T follicular helper cell (primary cell): ENCODE measurements at places on chromosomes 6 and 20.
A peak's percentile ranks its signal among the peaks of the same experiment; 100 is the strongest.

DNA sequence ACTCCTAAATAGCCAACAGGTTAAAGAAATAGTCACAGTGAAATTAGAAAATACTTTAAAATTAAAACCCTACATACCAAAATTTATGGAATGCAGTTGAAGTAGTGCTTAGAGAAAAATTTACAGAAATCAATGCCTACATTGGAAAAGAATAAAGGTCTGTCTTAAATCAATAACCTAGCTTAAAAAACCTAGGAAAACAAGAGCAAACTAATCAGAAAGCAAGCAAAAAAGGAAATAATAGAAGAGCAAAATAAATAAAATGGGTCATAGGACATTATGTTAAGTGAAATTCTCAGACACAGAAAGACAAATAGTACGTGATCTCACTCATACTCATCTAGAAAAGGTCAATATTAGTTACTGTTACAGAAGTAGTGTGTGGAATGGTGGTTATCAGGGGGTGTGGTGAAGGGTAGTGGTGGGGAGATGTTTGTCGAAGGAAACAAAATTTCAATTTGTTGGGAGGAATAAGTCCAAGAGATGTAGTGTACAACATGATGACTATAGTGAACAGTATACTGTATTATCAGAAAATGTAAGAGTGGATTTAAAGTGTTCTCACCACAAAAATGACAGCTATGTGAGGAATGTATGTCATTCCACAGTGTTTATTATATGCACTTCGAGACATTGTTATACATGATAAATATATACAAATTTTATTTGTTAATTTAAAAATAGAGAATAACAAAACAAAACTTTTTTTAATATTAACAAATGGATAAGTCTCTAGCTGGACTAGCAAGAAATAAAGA is 423.6 kb downstream of the CDH26 start:
- no peak for DNase-seq

DNA sequence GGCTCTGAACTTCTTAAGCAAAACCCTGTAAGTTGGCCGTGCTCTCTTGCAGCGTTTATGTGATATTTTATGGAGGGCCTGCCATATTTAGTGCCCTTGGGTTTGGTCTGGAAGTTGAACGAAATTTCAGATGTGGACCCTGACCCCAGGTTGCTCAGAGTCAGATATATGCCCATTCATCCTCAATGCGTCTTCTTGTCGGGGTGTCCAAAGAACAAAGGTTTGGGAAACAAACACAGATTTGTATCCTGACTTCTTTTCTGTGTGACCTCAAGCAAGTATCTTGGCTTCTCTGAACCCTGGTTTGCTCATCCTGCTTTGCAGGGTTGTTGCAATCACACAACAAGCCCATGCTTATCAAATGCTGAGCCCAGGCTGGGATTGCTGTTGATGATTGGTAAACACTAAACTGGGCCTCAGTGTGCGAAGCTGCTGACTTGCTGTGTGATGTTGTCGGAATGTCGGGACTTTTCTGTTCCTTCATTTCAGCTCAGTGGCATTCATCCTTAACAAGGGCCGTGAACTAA is 103.5 kb upstream of the PTPN1 start:
- no peak for DNase-seq

- no peak for DNase-seq
Measured at GRCh38 chr6:46419576-46420002, 71.7 kb downstream of the RCAN2 start.

GRCh38 chr6:110048221-110048875 is 70.2 kb downstream of the GPR6 start:
- no peak for DNase-seq

- DNase-seq, result no peak
Measured at GRCh38 chr6:108650781-108651180, 90.1 kb downstream of the FOXO3 start.

GRCh38 chr6:15674690-15675386 is 12.0 kb upstream of the DTNBP1 start:
- no peak for DNase-seq

- no peak for DNase-seq
Measured at GRCh38 chr6:41371461-41371991, 36.1 kb downstream of the NCR2 start.

DNA sequence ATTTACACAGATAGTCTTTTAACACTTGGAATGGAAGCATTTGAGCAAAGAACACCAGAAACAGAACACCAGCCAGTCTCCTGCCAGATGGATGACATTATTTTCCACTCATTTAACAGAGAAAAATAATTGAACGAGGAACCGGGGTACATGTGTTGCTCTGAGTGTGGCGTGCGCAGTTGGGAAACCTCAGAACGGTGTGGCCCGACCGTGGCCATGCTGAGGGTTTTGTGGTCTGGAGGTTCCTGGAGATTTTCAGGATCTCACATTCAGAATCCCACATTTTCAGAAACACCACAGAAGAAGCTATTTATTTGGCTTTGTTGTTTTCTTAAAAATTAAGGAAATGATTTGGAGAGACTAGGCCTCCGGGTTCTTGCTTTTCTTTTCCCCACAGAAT is 126.9 kb upstream of the QKI start:
- no peak for DNase-seq

DNA sequence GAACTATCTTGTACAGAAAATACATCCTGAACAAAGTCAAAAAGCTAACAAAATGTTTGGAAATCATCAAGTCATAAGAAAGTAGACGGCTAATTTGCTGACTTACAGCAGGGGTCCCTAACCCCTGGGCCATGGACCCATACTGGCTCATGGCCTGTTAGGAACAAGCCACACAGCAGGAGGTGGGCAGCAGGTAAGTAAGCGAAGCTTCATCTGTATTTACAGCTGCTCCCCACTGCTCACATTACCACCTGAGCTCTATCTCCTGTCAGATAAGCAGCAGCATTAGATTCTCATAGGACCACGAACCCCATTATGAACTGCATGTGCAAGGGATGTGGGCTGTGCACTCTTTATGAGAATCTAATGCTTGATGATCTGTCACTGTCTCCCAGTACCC is 115.5 kb downstream of the CDK19 start:
- no peak for DNase-seq

DNA sequence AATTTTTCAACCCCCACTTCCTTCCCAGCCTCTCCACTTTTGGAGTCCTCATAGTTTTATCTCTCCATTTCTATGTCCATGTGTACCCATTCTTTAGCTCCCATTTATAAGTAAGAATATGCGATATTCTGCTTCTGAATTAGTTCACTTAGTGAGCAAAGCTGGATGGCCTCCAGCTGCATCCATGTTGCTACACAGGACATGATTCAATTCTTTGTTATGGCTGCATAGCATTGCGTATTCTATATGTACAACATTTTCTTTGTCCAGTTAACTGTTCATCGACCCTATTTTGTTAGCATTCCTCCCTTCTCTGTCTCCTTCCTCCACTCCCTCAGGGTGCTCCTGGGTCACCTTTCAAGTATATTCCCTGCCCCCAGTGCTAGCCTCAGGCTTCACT is 210.0 kb upstream of the SSTR4 start:
- no peak for DNase-seq

DNA sequence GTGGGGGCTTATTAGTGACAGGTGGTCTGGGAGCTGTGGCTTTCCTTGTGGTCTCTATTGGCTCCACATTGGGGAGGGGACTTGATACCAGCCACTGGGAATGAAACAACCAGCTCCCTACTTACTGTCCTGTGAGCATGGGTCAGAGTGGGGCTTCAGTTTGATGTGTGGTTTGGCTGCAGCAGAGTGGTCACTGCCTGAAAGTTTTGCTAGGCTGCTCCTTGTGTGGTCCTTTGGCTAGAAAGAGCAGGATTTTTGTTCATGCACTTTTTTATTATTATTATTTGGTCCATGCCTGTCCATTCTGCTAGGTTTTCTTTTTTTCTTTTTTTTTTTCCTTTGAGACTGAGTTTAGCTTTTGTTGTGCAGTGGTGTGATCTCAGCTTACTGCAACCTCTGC is 7.5 kb upstream of the TMEM14B start:
- DNase-seq, result no peak

DNA sequence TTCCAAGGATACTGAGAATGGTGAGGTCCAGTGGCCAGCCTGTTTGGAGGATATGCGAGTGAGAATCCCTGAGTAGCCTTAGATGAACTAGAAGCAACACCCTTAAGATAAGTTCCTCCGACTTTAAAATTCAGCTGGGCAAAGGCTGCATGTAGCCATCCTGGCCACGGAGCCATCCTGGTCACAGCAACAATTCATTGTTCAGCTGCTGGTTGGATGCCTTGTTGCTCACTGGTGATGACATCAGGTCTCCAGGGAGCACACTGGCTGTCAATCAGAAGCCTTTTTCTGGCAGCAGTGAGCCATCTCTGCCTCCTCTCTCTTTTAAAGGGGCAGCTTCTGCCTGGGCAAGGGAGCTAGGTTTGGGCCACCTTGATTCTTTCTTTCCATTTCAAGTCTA is 22.4 kb upstream of the RIMS4 start:
- DNase-seq, result no peak

DNA sequence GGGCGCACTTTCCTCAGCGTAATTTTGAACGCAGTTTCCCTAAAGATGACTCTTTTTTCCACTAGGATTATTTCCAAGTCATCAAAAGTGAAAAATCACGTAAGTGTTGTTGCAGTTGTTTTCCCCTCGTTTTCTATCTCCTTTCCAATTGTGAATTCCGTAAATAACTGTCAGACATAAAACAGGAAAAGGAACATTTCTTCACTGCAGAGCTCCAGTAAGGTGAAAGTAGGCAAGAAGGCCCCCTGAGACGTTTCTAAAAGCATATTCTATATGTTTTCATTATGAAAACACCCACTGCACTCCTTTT is 17.8 kb downstream of the HIVEP2 start:
- DNase-seq, result no peak

GRCh38 chr20:44092551-44093248 is 94.3 kb downstream of the JPH2 start:
- DNase-seq, result peak; percentile 25

DNA sequence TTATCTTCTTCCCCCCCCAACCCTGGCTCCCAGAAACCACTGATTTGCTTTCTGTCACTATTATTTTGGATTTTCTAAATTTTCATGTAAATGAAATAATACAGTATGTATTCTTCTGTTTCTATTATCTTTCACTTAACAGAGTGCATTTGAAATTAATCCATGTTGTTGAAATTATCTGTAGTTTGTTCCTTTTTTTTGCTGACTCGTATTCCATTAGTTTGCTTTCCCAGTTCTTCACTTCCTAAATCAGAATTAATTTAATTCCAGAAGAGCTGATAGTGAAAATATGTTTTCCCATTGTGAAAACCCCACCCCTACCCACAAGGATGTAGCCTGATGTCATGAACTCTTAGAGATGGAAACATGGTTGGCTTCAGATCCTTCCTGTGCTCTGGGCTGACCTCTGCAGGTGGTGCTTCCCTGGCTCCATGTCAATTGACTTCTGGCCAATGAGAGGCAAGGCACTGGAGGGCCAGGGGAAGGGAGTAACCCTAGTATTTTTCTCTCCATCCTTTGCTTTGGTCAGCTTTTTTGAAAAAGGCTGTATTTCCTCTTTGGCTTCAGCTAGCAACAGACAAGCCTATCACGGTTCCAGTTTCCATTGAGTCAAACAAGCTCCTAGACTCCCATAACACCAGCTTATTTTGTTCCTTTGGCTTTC is 244.4 kb upstream of the HSF2 start:
- no peak for DNase-seq
